ENCODE measurements at places on chromosomes 5 and 9.

GRCh38 chr5:33736510-33736909, 155.3 kb downstream of the ADAMTS12 start:
- DNase-seq = no peak

DNA sequence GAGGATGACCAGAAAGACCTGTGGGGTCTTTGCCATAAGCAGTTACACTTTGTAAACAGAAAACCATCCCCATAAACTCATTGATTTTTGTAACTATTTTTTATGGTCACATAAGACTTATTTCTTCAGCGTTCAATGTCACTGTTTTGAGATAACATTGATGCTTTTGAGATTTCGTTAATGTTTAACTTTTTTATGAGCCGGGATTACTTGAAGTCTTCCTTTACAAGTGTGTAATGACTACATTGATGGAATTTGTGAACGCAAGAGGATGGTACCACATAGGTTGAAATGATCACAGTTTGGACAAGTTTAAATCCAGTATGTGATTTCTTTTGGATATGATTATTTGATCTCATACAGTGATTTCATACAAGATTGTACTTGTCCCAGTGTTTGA, 1.8 kb downstream of the SLC12A2 start:
- DNase-seq = no peak

DNA sequence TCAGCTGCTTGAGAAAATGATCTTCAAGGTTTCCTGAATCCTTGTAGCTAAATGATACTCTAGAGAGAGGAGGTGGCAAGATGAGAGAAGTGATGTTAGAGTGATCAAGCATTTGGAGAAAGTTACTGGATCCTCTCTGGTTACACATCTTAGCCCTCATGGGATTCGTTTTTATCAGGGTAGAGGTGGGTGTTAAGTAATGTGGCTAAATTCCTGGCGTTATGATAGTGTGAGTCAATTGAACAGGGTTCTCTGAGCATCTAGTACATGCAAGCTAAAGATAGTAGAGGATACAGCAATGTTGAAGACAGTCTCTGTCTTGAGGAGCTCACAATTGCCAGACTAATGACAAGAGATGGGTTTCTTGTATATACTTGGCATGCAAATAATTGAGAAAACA, 123.7 kb downstream of the PSD2 start:
- DNase-seq = no peak

GRCh38 chr5:160213537-160213936, 15.8 kb upstream of the FABP6 start:
- peak; percentile 71 for DNase-seq

DNA sequence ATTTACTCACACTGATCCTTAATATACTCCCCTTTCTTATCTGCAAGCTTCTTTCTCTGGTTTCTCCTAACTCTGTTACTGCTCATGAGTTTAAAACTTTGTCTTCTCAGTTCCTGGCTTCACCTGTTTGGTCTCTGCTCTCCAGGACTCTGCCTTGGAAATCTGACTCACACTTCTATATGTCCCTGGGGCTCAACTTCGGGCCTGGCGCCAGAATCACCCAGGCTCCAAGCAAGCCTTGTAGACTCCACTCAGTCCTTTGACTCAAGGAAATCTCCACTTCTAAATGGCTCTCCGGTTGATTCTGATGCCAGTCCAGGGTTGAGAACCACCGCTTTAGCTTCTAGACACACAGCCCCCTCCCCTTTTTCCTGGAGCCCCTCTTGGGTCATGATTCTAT, 57.8 kb downstream of the TMC1 start:
- no peak for DNase-seq

- DNase-seq = peak; percentile 30
These were observed 482.7 kb upstream of the CD180 start for GRCh38 chr5:67679184-67679841.

DNA sequence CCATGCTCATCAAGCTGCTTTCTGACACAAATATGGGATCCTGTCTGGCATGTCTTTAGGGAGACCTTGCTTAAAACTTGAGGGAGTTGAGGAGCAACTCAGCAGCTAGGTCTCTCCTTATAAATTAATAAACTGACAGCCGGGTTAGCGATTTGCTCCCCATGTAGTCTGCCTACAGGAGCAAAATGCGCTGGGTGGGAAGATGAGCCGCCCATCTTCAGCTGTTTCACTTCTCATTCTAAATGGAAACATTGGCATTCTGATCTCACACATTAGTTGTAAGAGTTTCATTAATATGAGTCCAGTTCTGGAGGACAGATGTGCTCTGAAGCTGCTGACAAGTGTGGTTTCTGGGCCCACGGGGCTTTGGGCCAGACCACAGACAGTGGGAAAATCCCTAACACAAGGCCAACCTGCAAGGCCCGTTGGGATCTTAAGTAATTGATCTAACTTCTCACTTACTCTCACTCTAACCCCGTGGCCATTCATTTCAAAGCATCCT, 197.0 kb downstream of the MCTP1 start:
- peak; percentile 72 for DNase-seq

GRCh38 chr9:73549991-73550390, 398.3 kb downstream of the ANXA1 start:
- no peak for DNase-seq

DNA sequence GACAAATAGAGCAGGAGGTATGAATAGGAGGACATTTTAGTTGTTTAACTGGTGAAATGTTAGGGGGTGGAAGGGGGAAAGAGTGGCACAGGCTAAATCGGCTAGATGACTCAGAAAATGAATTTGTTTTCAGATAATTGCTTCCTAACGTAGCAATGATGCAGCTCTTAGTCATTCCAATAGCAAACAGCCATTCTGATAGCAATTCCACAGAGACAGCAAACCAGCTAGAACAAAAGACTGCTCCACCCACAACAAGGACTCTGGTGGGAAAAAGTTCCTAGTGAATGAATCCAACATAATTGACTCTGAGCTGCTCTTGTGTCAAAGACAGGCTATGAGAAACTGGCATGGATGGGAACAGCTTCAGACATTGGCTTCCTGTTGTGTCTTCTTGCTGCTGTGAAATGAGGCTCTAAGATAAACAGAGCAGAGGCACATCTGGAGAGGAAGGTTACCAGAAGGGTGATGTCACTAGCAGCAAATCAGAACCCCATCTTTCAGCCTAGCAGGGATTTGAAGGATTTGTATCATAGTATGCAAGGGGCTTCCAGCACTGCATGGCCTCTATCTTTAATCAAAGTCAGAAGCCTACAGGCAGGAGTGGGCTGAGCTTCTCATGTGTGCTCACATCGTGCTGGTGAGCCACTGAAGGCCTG, 28.1 kb upstream of the F2RL1 start:
- no peak for DNase-seq

- DNase-seq = no peak
These were observed 5.5 kb upstream of the FAM163B start for GRCh38 chr9:133614678-133615077.

GRCh38 chr5:130526708-130527107, 622.4 kb downstream of the CHSY3 start:
- DNase-seq = no peak

DNA sequence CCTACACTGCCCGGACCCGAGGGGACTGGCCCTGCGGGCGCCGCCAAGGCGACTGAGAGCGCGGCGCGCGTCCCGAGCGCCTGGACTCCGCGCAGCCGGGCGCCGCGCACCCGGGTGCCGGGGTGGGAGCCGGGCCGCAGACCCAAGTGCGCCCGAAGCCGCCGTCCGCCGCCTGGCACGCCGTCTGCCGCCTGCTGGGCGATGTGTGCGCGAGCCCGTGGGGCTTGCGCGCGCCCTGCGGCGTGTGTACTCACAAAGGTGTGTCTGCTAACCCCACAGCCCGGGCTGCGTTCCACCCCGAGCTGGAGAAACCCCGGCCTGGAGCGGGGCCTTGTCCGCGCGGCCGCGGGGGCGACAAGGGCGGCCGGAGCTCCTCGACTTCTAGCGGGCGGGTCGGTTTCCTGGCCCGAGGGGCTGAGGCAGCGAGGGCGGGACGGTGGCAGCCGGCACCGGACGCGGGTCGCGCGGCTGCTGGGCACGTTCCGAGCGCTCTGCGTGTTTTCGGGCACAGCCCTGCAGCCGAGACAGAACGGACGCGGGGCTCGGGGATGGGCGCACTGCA, 1.1 kb upstream of the ZSWIM6 start:
- DNase-seq = peak; percentile 86

DNA sequence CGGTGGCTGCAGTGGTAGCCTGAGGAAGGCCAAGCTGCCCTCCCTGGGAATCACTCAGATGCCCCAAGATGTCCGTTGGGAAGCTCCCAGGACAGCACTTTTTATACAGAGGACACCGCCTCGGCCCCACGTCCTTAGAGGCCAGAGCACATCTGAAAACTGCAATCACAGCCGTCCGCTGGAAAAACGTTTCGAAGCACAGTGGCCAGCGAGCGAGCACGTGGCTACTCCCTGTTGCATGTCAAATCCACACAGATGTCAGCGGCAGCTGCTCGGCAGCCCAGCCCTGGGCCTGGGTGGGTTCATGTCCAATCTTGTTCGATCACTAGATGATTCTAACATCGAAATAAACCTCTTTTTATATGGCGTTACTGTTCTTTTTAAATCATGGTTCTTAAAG, 8.9 kb downstream of the PPP1R26 start:
- DNase-seq = no peak

DNA sequence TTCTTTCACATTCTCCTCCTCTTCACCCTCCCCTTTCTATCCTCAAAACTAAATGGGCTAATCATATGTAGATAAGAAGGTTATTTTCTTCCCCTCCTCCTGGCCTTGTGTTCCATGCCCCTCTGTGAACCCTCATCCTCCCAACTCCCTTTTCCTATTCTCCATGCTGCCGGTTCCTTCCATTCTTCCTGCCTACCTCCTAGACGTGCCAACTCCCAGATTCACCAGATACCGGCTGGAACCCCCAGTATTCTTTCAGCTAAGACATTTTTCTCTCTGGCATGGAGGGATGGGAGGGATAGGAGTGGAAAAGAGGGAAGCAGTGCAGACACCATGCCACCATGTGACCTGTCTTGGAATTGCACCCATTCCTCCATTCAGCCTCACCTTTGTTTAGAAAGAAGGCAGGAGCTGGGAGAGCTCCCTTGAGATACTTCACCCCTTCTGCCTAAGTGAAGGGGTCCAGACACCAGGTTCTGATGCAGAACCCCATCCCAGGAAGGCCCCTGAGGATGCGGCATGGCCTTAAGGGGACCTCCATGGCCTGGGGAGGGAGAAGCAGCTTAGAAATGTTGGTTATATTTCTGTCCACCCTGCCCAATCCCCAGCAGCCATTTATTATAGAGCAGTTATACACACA, 4.8 kb downstream of the DNAJB5 start:
- DNase-seq = no peak

DNA sequence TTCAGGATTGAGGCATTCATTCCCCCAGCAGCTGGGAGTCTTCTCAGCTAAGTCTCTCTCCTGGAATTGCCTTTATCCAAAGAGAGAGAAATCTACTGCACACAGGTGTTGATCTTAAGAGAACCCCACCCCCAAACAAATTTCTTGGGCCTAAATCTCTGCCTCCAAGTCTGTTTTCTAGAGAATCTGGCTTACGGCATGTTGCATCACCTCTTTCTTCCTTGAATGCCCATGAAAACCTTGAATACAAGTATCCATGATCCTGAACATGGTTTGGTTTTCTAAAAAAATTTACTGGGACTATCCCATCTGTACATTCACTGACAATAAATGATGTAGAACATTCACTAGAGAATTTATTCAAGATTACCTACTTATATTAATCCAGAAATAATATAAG, 401.6 kb downstream of the PDE4D start:
- no peak for DNase-seq

DNA sequence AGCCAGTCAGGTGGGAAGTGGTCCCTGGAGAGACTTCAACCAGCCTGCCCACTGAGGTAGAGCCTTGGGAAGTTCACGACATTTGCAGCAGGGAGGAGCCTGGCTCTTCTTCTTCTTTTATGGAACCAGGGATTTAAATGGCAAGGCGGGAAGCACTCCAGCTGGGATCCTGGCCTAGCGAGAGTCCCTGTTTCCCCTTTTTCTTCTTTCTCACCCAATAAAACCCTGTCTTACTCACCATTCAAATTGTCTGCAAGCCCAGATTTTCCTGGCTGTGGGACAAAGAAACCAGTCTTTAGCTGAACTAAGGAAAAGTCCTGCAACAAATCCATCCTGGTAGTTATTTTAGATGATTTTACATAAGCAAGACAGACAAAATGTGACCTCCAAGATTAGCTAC, 503.7 kb downstream of the CDH10 start:
- DNase-seq = no peak

- DNase-seq = no peak
These were observed 18.9 kb downstream of the LHFPL2 start for GRCh38 chr5:78629624-78630023.

DNA sequence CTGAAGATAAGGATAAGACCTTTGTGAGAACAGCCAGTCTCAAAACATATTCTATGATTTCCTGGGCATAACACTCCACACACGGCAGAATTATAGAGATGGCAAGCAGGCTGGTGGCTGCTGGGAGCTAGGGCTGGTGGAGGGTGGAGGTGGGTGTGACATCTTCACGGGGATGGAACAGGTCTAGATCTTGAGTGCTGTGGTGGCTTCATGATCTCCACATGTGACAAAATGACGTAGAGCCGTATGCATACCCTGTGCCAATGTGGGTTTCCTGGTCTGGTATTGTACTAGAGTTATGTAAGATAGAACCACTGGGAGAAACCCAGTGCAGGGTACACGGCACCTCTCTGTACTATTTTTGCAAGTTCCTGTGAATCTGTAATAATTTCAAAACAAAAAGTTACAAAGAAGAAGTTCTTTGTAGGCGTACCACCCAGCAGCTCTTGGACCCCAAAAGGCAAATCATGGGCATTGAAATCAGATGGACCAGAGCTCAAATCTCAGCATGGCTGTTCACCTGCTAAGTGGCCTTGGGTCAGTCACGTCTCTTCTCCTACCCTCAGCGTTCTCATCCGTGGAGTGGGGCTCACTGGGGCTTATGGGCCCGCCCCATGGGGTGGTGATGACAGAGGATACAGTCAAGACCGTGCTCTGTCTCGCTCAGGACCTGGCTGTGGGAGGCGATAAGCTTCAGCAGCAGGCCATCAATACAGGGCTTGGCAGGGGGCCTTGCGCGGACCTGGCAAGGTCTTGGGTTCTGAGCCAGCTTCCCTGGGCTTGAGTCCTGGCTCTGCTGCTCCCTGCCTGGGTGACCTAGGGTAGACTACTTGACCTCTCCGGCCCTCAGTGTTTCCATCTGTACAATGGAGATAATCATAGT, 74.7 kb upstream of the UNC5A start:
- no peak for DNase-seq

- peak; percentile 43 for DNase-seq
These were observed 1096.3 kb upstream of the DMAC1 start for GRCh38 chr9:8895861-8896224.

Data from MM.1S (cell line).